ENCODE measurements at places on chromosomes 6 and 20.

- DNase-seq = no peak
These were observed 668 bp downstream of the PKIB start for GRCh38 chr6:122610690-122611455.

GRCh38 chr6:41050536-41050935 is 2.5 kb upstream of the APOBEC2 start:
- no peak for DNase-seq

GRCh38 chr6:144661116-144661806 is 376.1 kb downstream of the UTRN start:
- no peak for DNase-seq

- DNase-seq = no peak
These were observed 45.0 kb downstream of the SLC23A2 start for GRCh38 chr20:4956200-4956810.

GRCh38 chr6:135890876-135891275 is 39.4 kb downstream of the PDE7B start:
- no peak for DNase-seq

- DNase-seq = no peak
These were observed 12.8 kb downstream of the AK9 start for GRCh38 chr6:109678240-109678639.

GRCh38 chr6:139982652-139983295 is 608.3 kb upstream of the CITED2 start:
- no peak for DNase-seq

DNA sequence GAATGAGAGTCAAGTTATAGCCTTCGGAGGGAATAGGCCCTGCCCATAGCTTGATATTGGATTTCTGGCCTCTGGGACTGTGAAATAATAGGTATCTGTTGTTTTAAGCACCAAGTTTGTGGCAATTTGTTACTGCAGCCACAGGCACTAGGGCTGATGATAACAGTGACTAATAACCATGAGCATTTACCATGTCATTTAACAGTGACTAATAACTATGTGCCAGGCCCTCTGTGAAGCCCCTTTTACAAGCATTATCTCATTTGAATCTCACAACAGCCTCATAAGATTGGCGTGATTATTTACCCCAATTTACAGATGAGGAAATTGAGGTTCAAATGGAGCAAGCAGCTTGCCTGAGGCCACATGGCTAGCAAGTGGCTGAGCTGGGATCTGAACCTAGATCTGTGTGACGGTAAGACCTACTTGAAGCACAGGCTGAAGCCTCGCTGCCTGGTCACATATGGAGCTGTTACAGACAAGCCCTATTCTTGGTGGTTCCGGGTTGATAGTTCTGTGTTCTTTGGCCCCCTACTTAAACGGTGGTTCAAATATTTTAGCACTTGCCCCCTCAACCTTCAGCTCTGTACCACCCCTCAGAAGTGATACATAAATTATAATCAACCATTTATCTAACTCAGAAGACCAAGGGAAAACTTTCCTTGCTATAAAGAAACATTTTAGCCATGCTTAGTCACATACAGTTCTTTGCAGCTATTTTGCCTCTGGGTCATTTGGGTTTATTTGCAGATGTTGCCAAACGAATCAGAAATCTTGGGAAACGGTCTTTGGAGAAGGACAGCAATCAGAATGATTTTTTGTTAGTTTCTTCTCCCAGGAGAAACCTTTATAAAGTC is 98.3 kb downstream of the ELOVL5 start:
- DNase-seq = no peak

- no peak for DNase-seq
These were observed 99.8 kb downstream of the LY86 start for GRCh38 chr6:6688283-6688682.

GRCh38 chr6:53119349-53119748 is 29.3 kb downstream of the GCM1 start:
- no peak for DNase-seq

Data from stimulated activated CD4-positive, alpha-beta T cell treated with anti-CD3 and anti-CD28 coated beads, Interleukin-4, amount 100 ng/mL, for 48 hours (primary cell).